ENCODE measurements at places on chromosomes 7 and 10.
A peak's percentile ranks its signal among the peaks of the same experiment; 100 is the strongest.

DNA sequence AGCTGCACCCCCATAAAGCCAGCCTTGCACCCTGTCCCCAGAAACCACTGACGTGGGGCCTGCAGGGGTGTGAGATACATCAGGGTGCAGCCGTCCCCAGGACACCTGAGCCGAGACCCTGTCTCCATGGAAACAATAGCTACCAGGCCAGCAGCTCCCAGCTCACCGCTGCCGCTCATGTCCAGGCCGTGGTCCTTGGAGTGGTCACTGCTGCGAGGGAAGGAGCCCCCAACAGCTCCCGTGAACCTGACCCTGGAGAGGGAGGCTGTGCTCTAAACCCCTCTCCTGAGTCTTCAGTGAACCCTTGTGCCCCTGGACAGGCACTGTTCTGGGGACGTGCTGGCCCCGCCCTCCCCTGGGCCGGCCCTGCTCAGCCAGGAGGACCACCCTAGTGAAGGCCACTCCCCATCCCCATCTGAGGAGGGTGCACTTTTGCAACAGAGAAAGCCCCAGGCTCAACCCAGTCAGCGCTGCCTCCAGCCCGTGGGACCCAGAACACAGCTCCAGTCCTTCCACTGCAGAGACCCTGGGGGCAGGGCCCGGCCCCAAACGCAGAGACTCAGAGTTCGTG is 19.6 kb upstream of the INPP5A start:
- H3K36me3 ChIP-seq, result no peaks in the 10 kb centered on the region
- H3K27me3 ChIP-seq, result no peaks in the 10 kb centered on the region
- peaks cover 44% of the 10 kb centered on the region for H3K4me1 ChIP-seq
- H3K27ac ChIP-seq, result peak overlapping the region; percentile 96
- peak; percentile 51 for DNase-seq
- H3K4me3 ChIP-seq, result no peak overlapping the region

- no peaks in the 10 kb centered on the region for H3K4me1 ChIP-seq
- H3K4me3 ChIP-seq, result no peak overlapping the region
- H3K36me3 ChIP-seq, result no peaks in the 10 kb centered on the region
Measured at GRCh38 chr10:93614101-93614825, 1.9 kb downstream of the PDE6C start.

DNA sequence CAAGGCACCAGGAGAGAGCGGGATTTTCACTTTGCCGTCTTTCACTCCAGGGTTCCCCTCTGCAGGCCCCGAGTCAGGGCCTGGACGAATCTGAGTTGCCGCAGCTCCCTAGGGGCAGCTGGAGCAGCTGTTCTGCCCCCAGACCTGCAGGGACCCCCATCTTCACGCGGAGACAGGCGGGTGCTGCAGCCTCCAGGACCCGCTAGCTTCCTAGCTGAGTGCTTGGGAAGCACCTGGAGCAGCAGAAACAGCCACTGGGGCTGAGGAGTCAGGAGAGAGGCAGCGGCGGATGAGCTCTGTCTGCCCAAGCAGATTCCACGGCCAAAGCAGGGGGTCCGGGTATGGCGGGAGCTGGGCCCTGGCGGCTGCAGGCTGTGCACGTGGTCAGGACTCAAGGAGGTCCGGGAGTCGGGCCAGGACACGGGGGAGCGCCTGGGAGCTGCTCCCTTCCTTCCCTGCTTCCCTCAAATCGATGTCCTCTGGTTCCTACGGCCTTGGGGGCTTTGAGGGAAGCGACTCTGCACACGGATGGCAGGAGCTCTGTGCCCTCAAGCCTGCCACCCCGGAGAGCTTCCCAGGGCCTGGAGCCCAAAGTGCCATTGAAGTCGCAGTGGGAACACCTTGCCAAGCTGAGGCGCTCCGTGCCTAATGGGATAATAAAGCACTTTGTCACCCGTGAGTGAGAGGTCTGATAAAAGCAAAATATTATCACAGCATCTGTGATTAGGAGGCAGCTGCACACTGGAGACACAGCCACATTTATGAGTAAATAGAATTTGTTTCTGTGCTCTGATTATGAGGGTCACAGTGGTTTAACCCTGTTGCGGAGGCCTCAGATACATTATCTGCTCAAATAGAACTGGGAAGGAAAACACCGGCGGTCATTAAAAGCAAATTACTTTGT is 17.2 kb downstream of the MNX1 start:
- no peak overlapping the region for H3K27ac ChIP-seq
- H3K27me3 ChIP-seq, result peaks cover 6% of the 10 kb centered on the region
- peak; percentile 45 for DNase-seq
- no peaks in the 10 kb centered on the region for H3K4me1 ChIP-seq
- H3K36me3 ChIP-seq, result no peaks in the 10 kb centered on the region

DNA sequence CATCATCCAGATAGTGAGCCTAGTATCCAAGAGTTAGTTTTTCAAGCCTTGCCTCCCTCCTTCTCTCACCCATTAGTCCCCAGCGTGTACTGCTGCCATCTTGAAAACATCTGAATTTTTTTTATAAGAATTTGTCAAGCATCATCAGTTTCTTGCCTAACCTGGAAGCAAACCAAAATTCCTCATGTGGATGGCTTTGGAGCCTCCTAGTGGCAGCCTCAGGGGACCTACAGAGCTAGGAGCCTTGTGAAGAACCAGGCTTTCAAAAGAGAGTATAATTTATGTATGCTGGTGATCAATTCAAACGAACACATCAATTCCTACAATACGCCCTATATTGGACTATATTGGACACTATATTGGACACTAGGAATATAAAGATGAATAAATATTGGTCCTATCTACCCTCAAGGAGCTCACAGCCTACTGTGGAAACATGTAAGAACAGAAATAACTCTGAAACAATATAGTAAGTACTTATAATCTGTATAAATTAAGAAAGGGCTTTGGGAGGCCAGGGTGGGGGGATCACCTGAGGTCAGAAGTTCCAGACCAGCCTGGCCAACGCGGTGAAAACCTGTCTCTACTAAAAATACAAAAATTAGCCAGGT is 63.4 kb downstream of the HPSE2 start:
- H3K27ac ChIP-seq, result no peak overlapping the region
- H3K4me3 ChIP-seq, result no peak overlapping the region
- DNase-seq, result no peak
- H3K36me3 ChIP-seq, result no peaks in the 10 kb centered on the region

DNA sequence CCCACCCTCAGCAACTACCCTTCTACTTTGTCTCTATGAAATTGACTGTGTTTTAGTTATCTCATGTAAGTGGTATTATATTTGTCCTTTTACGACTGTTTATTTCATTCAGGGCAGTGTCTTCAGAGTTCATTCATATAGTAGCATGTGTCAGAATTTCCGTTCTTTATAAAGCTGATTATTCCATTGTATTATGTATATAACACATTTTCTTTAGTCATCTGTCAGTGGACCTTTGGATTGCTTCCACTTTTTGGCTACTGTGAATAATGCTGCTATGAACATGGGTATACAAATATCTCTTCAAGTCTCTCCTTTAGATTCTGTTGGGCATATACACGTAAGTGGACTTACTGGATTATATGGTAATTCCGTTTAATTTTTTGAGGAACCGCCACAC is 14.5 kb downstream of the SLF2 start:
- H3K4me1 ChIP-seq, result no peaks in the 10 kb centered on the region
- H3K27ac ChIP-seq, result no peak overlapping the region
- no peak for DNase-seq

GRCh38 chr10:64010711-64011110 is 489.5 kb downstream of the REEP3 start:
- no peak for DNase-seq
- H3K27me3 ChIP-seq, result no peaks in the 10 kb centered on the region
- H3K36me3 ChIP-seq, result no peaks in the 10 kb centered on the region
- H3K4me1 ChIP-seq, result no peaks in the 10 kb centered on the region

DNA sequence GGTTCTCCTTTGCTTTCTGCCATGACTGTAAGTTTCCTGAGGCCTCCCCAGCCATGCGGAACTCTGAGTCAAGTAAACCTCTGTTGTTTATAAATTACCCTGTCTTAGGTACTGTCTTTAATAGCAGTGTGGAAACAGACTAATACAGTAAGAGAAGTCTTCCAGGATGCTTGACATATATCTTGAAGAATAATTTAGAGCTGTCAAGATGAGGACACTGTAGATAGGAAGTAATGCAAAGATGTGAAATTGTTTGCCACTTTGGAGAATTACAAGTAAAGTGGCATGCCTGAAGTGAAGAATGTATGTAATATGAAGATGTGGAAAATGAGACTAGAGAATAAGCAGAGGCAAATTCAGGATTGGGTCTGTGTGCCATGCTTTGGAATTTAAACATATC is 2.9 kb upstream of the CADPS2 start:
- no peak for DNase-seq
- H3K27ac ChIP-seq, result no peak overlapping the region
- H3K4me3 ChIP-seq, result no peak overlapping the region
- no peaks in the 10 kb centered on the region for H3K27me3 ChIP-seq

- no peak for DNase-seq
- no peaks in the 10 kb centered on the region for H3K27me3 ChIP-seq
- H3K36me3 ChIP-seq, result no peaks in the 10 kb centered on the region
- no peaks in the 10 kb centered on the region for H3K4me1 ChIP-seq
- no peak overlapping the region for H3K4me3 ChIP-seq
Measured at GRCh38 chr7:28858206-28858605, 99.9 kb downstream of the TRIL start.

- H3K4me1 ChIP-seq, result peaks cover 31% of the 10 kb centered on the region
- no peaks in the 10 kb centered on the region for H3K36me3 ChIP-seq
- no peaks in the 10 kb centered on the region for H3K27me3 ChIP-seq
- H3K4me3 ChIP-seq, result peak overlapping the region; percentile 58
- peak overlapping the region; percentile 61 for H3K27ac ChIP-seq
- peak; percentile 17 for DNase-seq
Measured at GRCh38 chr7:128863433-128863989, 855 bp downstream of the ATP6V1F start.

GRCh38 chr10:36446881-36447280 is 678.5 kb upstream of the ANKRD30A start:
- H3K27me3 ChIP-seq, result no peaks in the 10 kb centered on the region
- no peaks in the 10 kb centered on the region for H3K4me1 ChIP-seq
- DNase-seq, result peak; percentile 34
- H3K27ac ChIP-seq, result no peak overlapping the region
- H3K36me3 ChIP-seq, result no peaks in the 10 kb centered on the region
- H3K4me3 ChIP-seq, result no peak overlapping the region

DNA sequence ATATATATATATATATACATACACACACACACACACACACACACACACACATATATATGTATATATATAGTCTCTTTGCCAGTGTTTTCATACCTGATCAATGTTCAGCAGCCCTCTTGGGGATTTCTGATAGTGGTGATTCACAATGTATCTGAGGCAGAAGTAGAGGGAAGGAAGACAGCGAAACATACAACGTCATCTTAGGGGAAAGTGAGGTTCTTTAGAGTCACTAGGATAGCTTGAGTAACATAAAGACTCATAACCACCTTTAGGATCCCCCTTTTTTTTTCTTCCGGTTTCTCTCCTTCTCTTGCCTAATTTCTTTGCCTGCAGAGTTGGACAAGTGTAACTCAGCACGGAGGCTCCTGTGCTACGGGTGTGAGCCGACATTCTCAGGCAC is 56.6 kb downstream of the PODXL start:
- no peak for DNase-seq
- H3K36me3 ChIP-seq, result no peaks in the 10 kb centered on the region
- no peak overlapping the region for H3K27ac ChIP-seq
- no peak overlapping the region for H3K4me3 ChIP-seq

GRCh38 chr7:134908289-134908688 is 78.0 kb upstream of the AGBL3 start:
- H3K4me3 ChIP-seq, result no peak overlapping the region
- no peak overlapping the region for H3K27ac ChIP-seq
- no peaks in the 10 kb centered on the region for H3K27me3 ChIP-seq
- no peak for DNase-seq
- H3K36me3 ChIP-seq, result no peaks in the 10 kb centered on the region

- DNase-seq, result no peak
- H3K4me3 ChIP-seq, result no peak overlapping the region
- no peak overlapping the region for H3K27ac ChIP-seq
Measured at GRCh38 chr7:148624735-148625134, 34.2 kb downstream of the C7orf33 start.

DNA sequence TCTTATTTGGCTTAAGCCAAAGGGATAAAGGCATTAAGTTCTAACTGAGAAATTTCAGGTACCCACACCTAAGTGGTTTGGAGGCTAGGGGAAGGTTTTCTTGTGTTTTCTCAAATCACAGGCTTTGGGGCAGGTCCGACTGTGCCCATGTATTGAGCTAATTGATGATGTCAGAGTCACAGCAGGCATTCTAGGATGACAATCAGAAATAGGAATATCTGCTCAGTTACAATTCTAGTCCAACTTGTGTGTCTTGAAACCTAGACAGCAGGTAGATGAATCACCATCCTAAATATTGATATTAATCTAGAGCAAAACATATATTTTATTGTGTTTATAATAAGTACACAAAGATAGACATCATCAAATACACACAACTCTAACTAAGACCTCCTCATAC is 2.3 kb upstream of the FHIP2A start:
- H3K27me3 ChIP-seq, result no peaks in the 10 kb centered on the region
- no peak overlapping the region for H3K4me3 ChIP-seq
- H3K36me3 ChIP-seq, result no peaks in the 10 kb centered on the region
- DNase-seq, result no peak

GRCh38 chr10:30977385-30977784 is 54.3 kb downstream of the ZNF438 start:
- H3K27me3 ChIP-seq, result no peaks in the 10 kb centered on the region
- DNase-seq, result no peak
- H3K4me1 ChIP-seq, result no peaks in the 10 kb centered on the region
- H3K27ac ChIP-seq, result no peak overlapping the region

DNA sequence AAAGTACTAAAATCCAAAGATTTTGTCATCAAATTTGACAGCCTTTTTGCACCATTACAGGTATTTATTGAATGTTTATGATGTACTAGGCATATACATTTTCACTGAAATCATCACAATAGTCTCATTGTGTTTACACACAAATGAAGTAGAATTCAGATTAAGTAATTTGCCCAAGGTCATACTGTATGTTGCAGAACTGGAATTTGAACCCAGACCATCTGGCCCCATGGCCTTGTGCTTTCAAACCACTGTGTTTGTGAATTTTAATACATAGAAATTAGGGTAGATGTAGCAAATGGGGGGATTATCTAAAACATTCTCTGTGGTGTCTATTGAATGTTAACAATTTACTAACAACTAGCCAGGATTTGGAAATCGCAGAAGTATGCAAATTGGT is 94.8 kb downstream of the POLL start:
- no peak overlapping the region for H3K4me3 ChIP-seq
- no peaks in the 10 kb centered on the region for H3K27me3 ChIP-seq
- DNase-seq, result no peak
- H3K27ac ChIP-seq, result no peak overlapping the region

DNA sequence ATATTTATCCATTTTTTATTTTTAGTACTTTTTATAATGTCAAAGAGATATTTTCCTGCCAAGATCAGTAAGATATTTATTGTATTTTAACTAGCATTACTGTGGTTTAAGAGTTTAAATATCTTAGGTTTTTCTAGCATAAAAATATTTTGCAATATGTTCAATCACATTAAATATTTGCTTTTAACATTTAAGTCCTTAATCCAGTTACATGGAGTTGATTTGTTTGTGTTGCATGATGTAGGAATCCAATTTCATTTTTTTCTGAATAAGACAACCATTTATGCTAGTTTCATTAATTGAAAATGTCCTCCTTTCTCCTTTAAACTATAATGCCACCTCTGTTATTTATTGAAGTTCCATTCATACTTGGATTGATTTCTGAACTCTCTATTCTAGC is 41.8 kb downstream of the CAV1 start:
- DNase-seq, result no peak
- no peak overlapping the region for H3K27ac ChIP-seq
- H3K36me3 ChIP-seq, result no peaks in the 10 kb centered on the region
- no peaks in the 10 kb centered on the region for H3K4me1 ChIP-seq

GRCh38 chr7:75739796-75740672 is 1.3 kb upstream of the HIP1 start:
- peak; percentile 15 for DNase-seq
- peak overlapping the region; percentile 95 for H3K27ac ChIP-seq
- no peaks in the 10 kb centered on the region for H3K36me3 ChIP-seq
- H3K4me1 ChIP-seq, result no peaks in the 10 kb centered on the region
- H3K27me3 ChIP-seq, result no peaks in the 10 kb centered on the region
- H3K4me3 ChIP-seq, result peak overlapping the region; percentile 47

All from uterus (tissue), 4 donors.